Osteocyte (in vitro differentiated cells): ENCODE measurements at places on chromosomes 7 and 10. TPM values are rescaled to one million over a fixed set of nuclear protein-coding genes. Genes with fewer than 3 reads are reported as not detected.

GRCh38 chr10:69576334-69577011 is 3.3 kb upstream of the NEUROG3 start:
- peaks cover 90% of the 10 kb centered on the region for H3K27me3 ChIP-seq
- no peaks in the 10 kb centered on the region for H3K36me3 ChIP-seq
- H3K4me3 ChIP-seq: no peak overlapping the region
- no peak overlapping the region for H3K27ac ChIP-seq
- no peak for DNase-seq
- peaks cover 12% of the 10 kb centered on the region for H3K4me1 ChIP-seq

GRCh38 chr10:58853668-58854067 is 322.8 kb upstream of the PHYHIPL start:
- H3K4me3 ChIP-seq: no peak overlapping the region
- H3K36me3 ChIP-seq: no peaks in the 10 kb centered on the region
- peaks cover 41% of the 10 kb centered on the region for H3K4me1 ChIP-seq
- H3K27ac ChIP-seq: no peak overlapping the region
- DNase-seq: no peak

- no peak overlapping the region for H3K4me3 ChIP-seq
- no peaks in the 10 kb centered on the region for H3K4me1 ChIP-seq
- DNase-seq: no peak
- peaks cover 13% of the 10 kb centered on the region for H3K27me3 ChIP-seq
- no peak overlapping the region for H3K27ac ChIP-seq
- H3K36me3 ChIP-seq: no peaks in the 10 kb centered on the region
Observed at GRCh38 chr7:134368851-134369544, 52.3 kb upstream of the SLC35B4 start.

DNA sequence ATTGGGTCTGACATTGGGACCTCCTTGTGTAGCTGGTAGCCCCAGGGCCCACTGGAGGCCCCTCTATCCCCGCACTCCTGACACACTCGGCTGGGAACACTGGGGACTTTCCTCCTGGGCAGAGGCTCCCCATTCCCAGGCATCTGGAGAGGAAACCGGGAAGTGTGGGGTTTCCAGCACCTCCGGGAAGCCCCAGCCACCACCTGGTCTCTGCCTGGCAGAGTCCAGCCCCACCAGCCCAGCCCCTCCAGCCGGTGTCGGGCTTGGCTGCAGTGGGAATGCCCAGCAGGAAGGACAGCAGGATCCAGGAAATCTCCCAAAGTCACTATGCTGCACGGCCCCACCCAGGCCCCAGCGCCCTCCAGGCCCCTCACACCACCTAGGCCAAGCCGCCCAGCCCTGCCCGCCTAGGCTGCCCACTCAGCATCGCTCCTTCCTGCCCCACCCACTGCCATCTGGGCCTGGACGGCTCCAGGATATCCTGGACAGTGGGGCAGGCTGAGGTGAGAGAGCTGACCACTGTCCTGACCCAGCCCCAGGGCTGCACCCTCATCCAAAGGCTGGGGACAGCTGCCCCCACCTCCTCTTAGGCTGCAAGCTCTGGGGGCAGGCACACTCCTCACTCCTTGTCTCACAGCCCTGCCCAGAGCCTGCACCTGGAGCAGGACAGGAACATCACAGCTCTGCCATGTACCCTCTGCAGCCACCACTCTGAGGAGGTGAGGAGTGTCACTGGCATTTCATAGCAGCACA is 11.8 kb downstream of the RASGEF1A start:
- DNase-seq: peak; percentile 83
- no peak overlapping the region for H3K4me3 ChIP-seq

- H3K4me1 ChIP-seq: peaks cover 43% of the 10 kb centered on the region
- peaks cover 5% of the 10 kb centered on the region for H3K36me3 ChIP-seq
- H3K27me3 ChIP-seq: no peaks in the 10 kb centered on the region
- no peak for DNase-seq
- peak overlapping the region; percentile 79 for H3K27ac ChIP-seq
- no peak overlapping the region for H3K4me3 ChIP-seq
Observed at GRCh38 chr7:5677538-5678294, 103.7 kb downstream of the RNF216 start.

DNA sequence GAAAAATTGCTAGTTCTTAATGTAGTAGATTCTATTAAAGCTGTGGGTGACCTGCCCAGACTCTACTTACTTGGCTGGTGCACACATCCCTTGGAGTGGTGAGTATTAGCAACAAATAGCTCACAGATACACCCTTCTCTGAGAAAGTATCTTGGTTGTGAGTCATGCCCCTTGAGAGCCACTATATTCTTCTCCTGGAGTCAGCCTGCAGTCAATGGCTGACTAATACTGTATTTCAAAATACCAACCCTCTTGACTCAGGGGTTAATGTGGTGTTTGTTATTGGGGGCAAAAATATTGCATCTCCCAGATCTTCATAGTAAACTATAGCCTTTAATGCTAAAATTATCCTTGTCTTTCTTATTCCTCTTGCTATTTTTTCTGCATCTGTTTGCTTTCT is 354.9 kb downstream of the BMPER start:
- H3K4me1 ChIP-seq: peaks cover 6% of the 10 kb centered on the region
- DNase-seq: no peak
- H3K27me3 ChIP-seq: peaks cover 6% of the 10 kb centered on the region

DNA sequence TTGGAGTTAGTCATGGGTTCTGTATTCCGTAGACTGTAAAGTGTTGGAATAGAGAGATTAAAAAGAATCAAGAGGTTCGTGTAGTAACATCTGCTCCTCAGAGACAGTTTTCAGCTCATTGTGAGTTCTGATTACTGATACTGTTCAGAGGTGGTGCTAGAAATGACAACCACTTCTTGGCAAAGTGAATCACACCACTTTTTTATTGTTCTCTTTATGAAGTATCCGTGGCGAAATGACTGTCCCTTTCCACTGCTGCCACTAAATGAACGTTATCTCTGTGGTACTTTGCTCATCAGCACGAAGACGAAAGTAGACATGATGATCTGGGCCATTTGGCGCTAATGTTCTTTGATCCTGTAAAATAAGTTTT is 860 bp downstream of the RPP30 start:
- peaks cover 10% of the 10 kb centered on the region for H3K36me3 ChIP-seq
- peaks cover 24% of the 10 kb centered on the region for H3K4me1 ChIP-seq
- H3K4me3 ChIP-seq: peak overlapping the region; percentile 99
- peak overlapping the region; percentile 89 for H3K27ac ChIP-seq

GRCh38 chr7:48245751-48246472 is 74.7 kb downstream of the ABCA13 start:
- H3K4me3 ChIP-seq: no peak overlapping the region
- no peaks in the 10 kb centered on the region for H3K36me3 ChIP-seq

Gene ABCB4
- not detected in 2 replicates for total RNA-seq

Gene PRTFDC1
- total RNA-seq: 2.7 and 4.4 TPM in 2 replicates

Gene IFIT2
- 8.8 and 11.0 TPM in 2 replicates for total RNA-seq

Gene CYREN
- 38.6 and 39.1 TPM in 2 replicates for total RNA-seq
